ENCODE measurements at places on chromosomes 1 and 21.

DNA sequence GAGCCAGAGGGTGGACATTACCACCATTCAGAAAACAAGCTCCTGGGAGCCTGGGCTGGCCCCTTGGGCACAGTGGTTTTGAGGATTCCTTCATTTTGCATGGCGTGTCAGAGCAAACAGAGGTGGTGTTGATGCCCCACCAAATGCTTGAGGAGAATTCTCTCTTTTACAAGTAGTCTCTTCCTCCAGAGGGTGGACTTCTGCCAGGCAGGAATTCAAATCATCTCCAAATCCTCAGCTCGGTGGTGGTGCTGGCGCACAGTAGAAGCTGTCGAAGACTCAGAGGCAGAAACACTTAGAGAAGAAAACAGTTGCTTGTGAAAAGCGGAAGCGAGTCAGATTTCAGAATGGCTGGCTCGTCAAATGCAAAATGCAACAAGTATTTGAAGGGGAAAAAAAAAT is 3.4 kb upstream of the CHI3L1 start:
- DNase-seq: no peak

GRCh38 chr1:116435806-116436610 is 63.0 kb downstream of the ATP1A1 start:
- no peak for DNase-seq

- no peak for DNase-seq
Observed at GRCh38 chr1:169466259-169467230, 19.2 kb downstream of the SLC19A2 start.

- no peak for DNase-seq
Observed at GRCh38 chr1:103509250-103509649, 16.2 kb upstream of the RNPC3 start.

- no peak for DNase-seq
Observed at GRCh38 chr1:70140894-70141293, 64.5 kb downstream of the LRRC40 start.

DNA sequence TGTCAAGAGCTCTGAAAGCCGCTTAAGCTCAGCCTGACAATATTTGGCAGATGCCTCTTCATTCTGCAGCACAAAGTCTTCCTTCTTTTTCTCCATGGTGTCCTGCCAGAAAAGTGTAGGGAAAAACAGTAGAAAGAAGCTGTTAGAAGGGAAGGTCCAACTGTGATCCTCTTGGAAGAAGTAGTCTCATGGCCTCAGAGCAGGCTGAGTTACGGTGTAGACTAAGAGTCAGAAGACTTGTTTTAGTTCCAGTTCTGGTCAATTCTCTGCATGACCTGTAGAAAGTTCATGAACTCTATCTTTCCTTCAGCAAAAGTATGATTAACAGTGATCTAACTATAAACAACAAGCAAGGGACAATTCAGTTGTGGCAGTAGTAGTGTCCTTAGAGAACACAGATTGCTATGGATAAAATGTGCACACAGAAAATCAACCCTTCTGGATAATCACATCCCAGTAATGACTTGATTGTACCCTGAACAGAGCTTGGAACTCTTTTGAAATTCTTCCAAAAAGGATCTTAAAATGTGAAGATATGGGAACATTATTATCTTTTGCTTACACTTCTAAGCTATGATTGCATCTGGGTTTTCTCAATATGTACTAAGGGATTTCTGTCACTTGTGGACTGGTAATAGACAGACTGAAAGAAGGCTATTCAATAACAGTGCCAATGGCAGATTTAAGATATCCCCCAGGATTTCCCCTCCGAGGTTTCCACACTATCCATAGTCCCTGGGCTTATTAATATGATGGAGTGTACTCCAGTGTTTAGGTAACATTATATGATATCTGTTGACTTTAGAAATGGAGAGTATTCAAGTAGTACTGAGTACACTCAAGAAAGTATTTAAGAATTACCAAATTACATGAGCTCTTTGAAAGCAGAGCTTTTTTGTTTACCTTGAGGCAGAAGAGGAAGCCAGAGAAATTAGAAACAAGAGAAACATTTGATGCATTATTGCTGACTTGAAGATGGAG is 22.1 kb upstream of the GBP2 start:
- no peak for DNase-seq

GRCh38 chr1:57857809-57858208 is 433.9 kb upstream of the DAB1 start:
- no peak for DNase-seq

GRCh38 chr1:51792864-51793263 is 85.7 kb downstream of the NRDC start:
- no peak for DNase-seq

- no peak for DNase-seq
Observed at GRCh38 chr1:64220241-64220640, 16.8 kb downstream of the UBE2U start.

- peak; percentile 33 for DNase-seq
Observed at GRCh38 chr1:226497991-226498639, 50.4 kb upstream of the STUM start.

DNA sequence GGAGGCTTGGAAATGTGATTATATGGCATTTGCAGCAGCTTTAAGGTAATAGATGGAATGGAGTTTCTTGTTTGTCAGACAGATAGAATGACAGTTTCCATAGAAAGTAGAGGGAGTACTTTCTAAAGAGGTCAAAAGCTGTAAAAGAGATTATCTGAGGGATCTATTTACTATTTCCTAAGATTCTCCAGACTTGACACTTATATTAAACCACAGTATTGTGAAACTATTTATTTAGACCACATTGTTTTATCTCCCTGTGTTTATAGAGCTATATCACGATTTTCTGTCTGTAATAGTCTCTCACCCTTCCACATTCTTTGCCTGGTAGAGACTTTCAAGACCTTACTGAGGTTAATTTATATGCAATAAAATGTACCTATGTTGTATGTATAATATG is 66.7 kb downstream of the MAN1A2 start:
- no peak for DNase-seq

GRCh38 chr1:91730801-91731732 is 154.9 kb downstream of the TGFBR3 start:
- DNase-seq: no peak

GRCh38 chr1:13679651-13680050 is 20.3 kb upstream of the PRDM2 start:
- no peak for DNase-seq

- DNase-seq: no peak
Observed at GRCh38 chr1:108570128-108570527, 10.2 kb downstream of the EEIG2 start.

- DNase-seq: no peak
Observed at GRCh38 chr1:167491586-167492461, 26.5 kb downstream of the CD247 start.

- no peak for DNase-seq
Observed at GRCh38 chr1:5265438-5266075, 611.1 kb downstream of the AJAP1 start.

- DNase-seq: no peak
Observed at GRCh38 chr1:20497506-20497905, 10.4 kb downstream of the MUL1 start.

GRCh38 chr1:96076589-96076988 is 645.0 kb upstream of the PTBP2 start:
- no peak for DNase-seq

DNA sequence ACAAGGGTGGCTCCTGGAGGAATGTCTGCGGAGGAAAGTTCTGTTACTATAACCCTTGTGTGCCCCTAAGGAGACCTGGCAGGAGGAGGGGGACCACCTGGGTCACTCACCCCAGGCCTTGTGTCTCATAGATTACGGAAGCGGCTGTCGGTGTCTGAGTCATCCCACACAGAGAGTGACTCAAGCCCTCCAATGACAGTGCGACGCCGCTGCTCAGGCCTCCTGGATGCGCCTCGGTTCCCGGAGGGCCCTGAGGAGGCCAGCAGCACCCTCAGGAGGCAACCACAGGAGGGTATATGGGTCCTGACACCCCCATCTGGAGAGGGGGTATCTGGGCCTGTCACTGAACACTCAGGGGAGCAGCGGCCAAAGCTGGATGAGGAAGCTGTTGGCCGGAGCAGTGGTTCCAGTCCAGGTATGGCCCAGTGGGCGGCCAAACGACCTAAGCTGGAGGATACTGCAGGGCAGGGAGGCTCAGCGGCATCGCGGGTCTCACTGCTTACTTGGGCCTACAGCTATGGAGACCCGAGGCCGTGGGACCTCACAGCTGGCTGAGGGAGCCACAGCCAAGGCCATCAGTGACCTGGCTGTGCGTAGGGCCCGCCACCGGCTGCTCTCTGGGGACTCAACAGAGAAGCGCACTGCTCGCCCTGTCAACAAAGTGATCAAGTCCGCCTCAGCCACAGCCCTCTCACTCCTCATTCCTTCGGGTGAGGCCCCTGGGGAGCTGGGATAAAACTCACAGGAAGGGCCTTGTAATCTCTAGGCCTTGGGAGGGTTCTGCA is 101.4 kb downstream of the PIK3R3 start:
- DNase-seq: no peak

DNA sequence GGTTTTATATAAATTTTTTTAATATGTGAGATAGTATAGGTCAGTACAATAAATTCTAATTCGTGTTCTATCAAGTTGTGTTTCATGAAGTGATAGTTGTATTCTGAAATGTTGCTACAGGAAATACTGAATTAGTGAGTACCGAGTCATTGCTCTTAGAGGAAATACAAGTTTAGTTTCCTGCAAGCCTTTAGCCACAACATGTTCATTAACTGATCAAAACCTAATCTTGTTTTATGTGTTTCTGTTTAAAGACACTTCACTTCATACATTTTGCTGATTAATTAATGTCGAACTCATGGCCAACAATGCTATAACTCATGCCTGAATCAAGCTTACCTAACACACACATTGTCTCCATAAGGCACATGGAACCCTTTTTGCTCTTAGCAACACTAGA is 43.6 kb downstream of the LRRC7 start:
- DNase-seq: no peak

DNA sequence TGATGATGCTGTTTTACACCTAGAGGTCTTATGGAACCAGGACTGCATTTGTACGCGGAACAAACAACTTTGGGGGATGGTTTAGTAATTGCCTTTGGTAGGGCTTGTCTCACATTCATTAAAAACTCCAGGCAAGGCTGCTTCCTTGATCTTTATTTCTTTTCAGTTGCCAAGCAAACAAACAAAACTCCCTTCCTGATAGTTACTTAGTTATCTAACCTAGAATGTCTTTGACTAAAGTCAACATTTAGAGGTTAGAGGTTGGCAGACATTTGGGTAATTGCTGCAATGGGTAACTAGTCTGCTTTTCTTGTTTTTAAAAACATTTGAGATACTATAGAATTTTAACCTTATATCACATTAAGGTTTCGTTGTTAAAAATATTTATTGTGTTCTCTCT is 500.9 kb upstream of the PTBP2 start:
- DNase-seq: no peak

DNA sequence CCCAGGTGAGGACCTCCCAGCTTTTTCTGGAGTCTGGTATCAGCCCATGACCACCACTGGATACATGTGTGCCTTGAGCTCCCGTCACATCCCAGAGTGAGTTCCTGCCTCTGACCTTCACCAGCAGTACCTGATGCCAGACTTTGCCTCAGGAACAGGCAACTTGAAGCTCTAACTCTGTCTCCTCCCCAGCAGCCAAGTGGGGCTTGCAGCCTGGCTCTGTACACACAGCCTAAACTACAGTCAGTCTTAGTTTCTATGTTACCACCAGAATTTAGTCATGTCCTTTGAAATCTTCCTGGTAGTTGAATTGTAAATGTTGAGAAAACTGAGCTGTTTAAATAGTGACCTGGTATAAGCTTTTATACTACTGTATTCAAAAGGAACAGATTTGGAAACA is 206.5 kb downstream of the LRRC40 start:
- DNase-seq: no peak

DNA sequence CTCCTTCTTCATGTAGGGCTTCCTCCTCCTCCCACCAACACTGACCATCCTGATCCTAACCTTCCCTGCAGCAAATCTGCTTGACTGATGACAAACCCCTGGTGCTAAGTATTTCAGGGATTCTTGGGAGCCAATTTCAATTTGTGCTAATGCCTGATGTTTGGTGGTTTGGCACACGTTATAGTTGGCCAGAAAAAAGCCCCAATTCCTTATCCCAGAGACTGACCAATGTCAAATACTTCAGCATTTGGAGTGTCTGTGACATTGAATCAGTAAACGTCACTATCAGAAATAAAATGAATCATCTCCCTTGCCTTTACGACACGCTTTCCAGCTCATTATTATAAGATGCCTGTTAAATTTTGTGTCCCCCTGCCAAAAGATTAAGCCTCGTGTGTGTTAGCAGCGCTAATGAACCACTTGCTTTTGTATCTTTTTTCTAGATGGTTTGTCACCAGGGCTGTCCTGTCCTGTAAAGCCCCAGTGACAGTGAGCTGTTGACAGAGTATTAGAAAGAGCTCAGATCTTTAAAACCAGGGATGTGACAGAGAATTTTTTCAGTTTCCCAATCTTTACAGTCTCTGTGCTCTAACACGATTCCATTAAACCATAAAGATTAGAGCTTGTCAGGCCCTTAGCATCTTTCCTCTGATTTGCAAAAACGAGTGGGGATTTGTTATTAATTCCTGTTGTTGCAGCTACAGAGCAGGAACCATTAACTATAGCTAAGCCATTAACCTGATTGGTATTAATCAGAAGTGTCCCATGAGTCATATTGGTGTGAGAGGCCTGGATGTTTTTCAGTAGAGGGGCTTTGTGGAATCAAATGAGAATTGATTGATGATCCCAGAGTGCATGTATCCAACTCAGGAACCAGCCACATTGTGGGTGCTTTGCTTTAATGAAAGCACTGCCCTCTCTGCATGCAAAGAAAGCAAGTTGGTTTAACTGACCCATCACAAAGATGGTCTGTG is 665.1 kb upstream of the PLXNA2 start:
- no peak for DNase-seq

- DNase-seq: no peak
Observed at GRCh38 chr1:168466092-168466713, 77.6 kb downstream of the XCL2 start.

GRCh38 chr1:197144570-197145325 is 1.7 kb downstream of the ASPM start:
- no peak for DNase-seq

DNA sequence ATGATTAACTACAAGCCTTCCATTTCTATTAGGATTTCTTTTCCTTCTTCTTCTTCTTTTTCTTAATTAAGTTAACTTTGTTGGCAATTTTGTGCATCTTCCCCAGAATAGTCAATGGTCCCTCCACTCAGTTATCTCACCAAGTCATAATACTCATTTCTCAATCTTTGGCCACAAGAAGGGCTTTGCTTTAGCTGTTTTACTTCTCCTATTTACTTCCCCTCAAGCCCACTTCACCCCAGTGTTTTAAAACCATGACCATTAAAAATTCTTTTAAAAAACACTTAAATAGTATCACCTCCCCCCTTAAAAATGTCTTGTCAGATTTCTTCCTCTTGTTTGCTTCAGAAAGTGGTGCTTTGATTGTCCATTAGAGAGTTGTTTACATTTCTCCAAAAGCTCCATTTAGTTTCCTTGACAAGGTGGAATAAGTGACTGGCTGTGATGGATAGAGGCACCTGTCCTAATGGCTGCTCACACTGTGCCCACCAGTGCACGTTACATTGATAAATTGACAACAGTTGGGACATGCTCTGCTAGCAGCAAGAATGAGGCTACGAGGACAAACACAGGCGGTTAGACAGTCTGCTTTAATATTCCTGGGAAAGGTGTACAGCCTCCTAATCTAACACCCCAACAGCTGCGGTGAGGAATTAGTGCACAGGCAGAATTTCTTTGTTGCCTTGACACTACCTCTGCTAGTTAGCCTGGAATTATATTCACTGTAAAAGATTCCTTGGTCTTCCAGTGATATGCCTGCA is 354.7 kb downstream of the LMO4 start:
- DNase-seq: no peak
